Type B pancreatic cell (in vitro differentiated cells): ENCODE measurements at places on chromosomes 16 and 17. TPM values are rescaled to one million over a fixed set of nuclear protein-coding genes. Genes with fewer than 3 reads are reported as not detected.

DNA sequence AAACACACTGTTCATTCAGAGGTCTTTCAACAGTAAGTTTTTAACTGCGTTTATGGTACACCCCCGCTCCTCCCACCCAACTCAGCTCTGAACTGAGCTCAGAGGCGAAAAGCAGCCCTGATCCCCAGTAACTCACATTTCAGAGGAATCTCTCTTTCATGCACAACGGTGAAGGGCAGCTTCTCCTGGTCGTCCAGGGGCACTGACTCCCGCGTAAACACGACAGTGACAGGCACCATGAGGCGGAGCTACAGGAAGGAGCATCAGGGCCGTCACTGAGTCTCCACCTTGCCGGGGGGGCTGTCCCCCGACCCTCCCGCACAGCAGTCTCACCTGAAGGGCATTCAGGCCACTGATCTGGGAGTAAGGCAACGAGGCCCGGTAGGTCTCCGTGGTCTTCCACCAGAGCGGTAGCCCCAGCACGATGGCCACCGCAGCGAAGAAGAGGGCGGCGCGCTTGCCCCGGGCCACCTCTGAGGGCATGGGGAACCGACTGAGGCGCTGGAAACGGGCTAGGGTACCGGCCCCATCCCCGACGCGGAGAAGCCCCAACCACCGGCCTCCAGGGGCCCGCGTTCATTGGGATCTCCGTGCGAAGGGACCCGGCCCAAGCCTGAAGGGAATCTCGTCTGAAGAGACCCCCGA, 486 bp downstream of the PIGS start:
- no peak for DNase-seq

DNA sequence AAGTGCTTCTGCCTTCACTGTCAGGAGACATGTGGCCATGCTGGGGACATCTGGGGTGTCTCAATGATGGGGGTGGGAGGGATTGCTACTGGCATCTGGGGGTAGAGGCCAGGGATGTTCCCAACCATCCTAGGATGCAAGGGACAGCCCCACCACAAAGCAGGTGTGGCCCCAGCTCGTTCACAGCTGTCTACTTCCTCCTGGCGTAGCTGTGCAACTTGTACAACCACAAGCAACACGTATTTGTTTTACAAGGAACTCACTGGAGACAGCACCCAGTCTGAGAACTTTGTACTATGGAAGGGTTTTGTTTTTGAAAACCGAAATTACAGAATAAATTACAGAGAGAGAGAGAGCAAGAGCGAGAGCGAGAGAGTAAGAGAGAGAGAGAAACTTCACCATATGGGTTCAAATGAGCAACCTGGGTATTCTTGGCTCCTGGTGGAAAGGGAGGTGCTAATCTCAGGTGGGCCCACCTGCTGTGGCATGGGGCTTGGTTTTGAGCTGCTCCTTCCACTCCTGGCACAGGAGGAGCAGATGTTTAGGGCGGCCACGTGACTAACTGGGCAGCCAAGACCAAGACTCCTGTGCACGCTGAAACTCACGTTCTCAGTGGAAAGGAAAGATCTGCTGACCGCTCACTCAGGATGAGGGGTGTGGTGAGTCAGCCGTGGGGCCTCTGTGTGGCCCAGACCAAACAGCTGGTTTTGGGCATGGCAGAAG, 17.5 kb upstream of the TNFRSF13B start:
- DNase-seq: no peak

DNA sequence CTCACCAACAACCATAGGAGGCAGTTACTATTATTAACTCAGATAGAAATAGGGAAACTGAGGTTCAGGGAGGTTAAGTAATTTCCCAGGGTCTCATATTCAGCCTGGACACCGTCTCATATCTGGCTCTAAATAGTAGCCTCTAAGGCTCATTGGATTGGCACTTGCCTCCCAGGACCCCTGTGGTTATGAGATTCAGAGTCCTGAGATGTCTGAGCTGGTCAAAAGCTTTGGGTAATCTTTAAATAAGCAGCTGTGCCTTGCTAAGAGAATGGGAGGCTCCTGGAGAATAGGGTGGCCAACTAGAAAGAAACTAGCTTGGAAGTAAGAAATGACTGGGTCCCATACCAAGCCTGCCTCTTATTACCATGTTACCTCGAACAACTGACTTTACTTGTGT, 50.3 kb upstream of the CRHR1 start:
- no peak for DNase-seq

- DNase-seq: no peak
These were observed 33.4 kb upstream of the PIK3R6 start for GRCh38 chr17:8900626-8901585.

- DNase-seq: no peak
These were observed 3.7 kb downstream of the PIK3R5 start for GRCh38 chr17:8961829-8962228.

Gene FN3K
- 30.3 and 31.3 TPM in 2 replicates for total RNA-seq

Gene ASB16
- 0.68 TPM in 1 of 2 replicates, not detected in the other for total RNA-seq

Gene DNASE1L2
- 0.57 and 2.6 TPM in 2 replicates for total RNA-seq

Gene NEUROD2
- not detected in 2 replicates for total RNA-seq

Gene XAF1
- 2.1 and 7.8 TPM in 2 replicates for total RNA-seq
